Vagina (tissue), 2 donors: ENCODE measurements at places on chromosomes 5 and 9.

DNA sequence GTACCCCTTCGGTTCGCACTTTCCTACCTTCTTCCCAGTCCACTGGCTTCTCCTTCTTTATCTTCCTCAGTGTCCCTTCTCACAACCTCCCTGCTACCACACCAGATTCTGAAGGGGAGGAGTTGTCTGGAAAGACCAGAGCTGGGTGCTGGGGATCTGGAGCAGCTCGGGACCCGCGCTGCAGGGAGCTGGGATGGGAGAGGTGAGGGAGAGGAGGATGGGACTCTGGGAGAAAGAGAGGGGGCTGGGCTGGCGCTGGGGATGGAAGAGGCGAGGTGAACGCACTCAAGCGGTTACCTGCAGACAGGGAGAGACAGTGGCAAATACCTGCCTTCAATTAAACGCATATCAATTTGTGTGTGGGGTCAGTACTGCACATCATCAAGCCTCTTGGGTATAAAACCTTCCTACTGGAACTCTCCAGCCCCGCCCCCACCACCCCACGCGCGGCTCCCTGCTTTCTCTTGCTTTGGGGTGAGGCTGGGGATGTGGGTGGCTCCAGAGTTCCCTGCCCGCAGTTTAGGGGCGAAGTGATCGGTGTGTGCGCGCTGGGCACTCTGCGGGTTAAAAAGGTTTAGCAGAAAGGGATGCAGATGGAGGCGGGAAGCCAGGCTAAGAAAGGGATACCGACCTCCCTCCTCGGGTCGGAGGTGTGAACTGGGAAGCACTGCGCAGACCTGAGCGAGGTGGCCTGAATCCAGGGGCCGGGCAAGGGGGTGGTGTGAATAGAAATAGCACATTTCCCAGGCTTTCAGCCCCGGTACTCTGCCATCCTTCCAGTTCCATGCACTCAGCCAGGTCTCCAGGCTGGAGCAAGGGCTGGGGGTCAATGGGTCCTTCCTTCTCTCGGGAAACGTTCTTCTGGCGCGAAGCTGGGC is 977 bp upstream of the PAM start:
- H3K4me1 ChIP-seq, result peaks cover 31% of the 10 kb centered on the region
- no peaks in the 10 kb centered on the region for H3K36me3 ChIP-seq
- peak overlapping the region; percentile 69 for H3K4me3 ChIP-seq
- H3K27me3 ChIP-seq, result no peaks in the 10 kb centered on the region

DNA sequence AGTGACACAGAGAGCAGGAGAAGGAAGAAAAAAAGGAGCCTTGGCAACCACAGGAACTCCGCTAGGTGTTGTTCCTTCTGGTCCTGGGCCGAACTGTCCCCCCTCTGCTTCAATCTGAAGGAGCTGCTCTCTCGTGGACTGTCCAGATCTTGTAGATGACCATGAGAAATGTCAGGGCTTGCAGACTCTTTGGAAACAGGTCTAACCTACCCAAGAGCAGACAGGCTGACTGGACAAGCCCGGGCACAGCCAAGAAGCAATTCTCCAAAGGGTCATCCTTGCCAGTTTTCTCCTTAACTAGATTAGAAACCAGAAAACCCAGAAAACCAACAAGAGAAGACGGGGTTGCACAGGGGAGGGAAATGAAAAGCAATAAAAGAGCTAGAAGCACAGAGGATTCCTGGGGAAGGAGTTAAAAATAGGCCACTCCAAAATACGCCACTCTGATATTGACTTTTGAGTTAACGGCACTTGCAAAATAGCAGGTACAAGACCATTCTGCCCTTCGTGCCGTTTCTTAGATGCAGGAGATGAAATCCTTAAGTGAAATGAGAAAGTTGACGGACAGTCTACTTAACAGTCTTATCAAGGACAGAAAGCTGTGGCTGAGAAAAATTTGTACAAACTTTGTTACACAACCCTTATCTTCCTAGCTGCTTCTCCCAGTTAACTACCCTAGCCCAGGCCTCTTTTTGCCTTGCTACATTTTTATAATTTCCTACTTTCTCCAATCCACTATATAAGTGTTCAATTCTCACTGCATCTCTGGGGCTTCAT is 5.8 kb downstream of the GCNT4 start:
- no peak overlapping the region for H3K4me3 ChIP-seq
- H3K27ac ChIP-seq, result no peak overlapping the region
- DNase-seq, result no peak
- H3K4me1 ChIP-seq, result peaks cover 31% of the 10 kb centered on the region

DNA sequence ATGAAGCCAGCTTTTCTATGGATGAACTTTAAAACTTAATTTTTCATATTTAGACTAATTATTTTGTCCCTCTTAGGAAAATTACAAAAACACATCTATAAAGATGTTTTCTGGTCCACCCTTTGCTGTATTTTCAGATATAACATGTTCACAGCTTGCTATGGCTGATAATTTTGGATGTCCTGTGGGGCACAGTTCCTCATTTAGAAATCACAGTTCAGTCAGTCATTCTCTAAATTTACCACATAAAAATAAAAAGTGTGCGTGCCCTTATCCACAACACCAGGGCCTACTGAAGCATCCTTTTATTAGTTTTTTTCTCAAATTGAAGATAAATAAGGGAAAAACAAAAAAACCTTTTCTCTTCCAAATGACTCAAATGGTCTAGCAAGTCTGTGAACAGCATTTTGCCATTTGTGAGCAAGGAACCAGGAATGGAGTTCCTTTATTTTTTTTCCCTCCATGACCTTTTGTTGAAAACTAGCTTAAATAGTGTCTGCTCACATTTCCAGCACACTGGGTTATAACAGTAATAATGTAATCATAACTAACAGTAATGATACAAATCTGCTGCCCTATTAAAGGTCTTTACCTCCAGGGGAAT is 87.1 kb downstream of the CEMIP2 start:
- no peaks in the 10 kb centered on the region for H3K36me3 ChIP-seq
- H3K27ac ChIP-seq, result no peak overlapping the region
- no peak for DNase-seq
- no peak overlapping the region for H3K4me3 ChIP-seq
- H3K27me3 ChIP-seq, result no peaks in the 10 kb centered on the region
- H3K4me1 ChIP-seq, result peaks cover 10% of the 10 kb centered on the region

- no peaks in the 10 kb centered on the region for H3K4me1 ChIP-seq
- H3K27me3 ChIP-seq, result no peaks in the 10 kb centered on the region
- no peak overlapping the region for H3K4me3 ChIP-seq
- no peak for DNase-seq
Observed at GRCh38 chr9:116587919-116588318, 99.2 kb upstream of the TRIM32 start.

DNA sequence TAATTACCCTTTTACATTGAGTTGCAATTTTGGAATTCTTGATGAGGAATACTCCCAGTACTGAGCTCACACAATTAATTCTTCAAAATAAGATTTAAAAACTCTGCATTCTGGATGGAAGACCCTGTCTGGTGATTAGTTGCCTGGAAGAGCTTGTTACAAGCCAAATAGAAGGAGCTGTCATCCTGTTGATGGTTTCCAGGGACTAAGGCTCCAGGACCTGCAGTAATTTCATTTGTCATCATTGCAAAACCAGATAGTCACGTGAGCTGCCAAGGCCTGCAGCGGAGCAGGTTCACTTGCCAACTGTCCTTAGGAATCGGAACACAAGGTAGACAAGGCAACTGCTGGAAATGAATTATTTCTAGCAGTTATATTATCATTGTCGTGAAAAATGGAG is 597.7 kb downstream of the CCDC171 start:
- H3K4me3 ChIP-seq, result no peak overlapping the region
- no peaks in the 10 kb centered on the region for H3K36me3 ChIP-seq
- H3K27ac ChIP-seq, result no peak overlapping the region
- DNase-seq, result no peak
- H3K4me1 ChIP-seq, result peaks cover 3% of the 10 kb centered on the region

GRCh38 chr5:71699233-71699632 is 19.8 kb upstream of the CARTPT start:
- H3K4me1 ChIP-seq, result no peaks in the 10 kb centered on the region
- H3K4me3 ChIP-seq, result no peak overlapping the region
- no peak overlapping the region for H3K27ac ChIP-seq

DNA sequence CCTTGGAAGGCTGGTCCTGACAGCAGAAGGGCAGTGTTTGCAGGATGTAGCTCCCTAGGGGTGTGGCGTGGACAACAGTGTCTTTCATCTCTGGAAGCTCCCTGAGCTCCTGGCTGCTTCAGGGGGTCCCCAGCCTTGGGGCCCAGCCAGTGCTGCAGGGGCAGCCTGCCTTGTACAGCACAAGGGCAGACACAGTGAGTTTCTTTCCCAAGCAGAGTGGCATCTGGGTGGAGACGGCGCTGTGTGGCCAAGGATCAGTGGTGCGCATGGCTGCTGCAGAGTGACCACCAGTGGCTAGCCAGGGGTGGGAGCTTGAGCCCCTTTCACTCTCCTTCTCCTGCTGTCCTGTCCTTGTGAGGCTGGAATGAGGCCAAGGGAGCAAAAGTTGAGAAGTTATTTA is 7.6 kb upstream of the IRX4 start:
- DNase-seq, result no peak
- H3K4me1 ChIP-seq, result no peaks in the 10 kb centered on the region
- H3K36me3 ChIP-seq, result no peaks in the 10 kb centered on the region
- no peak overlapping the region for H3K27ac ChIP-seq
- no peak overlapping the region for H3K4me3 ChIP-seq
- no peaks in the 10 kb centered on the region for H3K27me3 ChIP-seq

- DNase-seq, result no peak
- H3K27ac ChIP-seq, result no peak overlapping the region
- H3K27me3 ChIP-seq, result no peaks in the 10 kb centered on the region
- no peaks in the 10 kb centered on the region for H3K4me1 ChIP-seq
- no peak overlapping the region for H3K4me3 ChIP-seq
Observed at GRCh38 chr5:158560170-158560569, 539.5 kb downstream of the EBF1 start.
